Cardiac muscle cell (in vitro differentiated cells and primary cell): ENCODE measurements at places on chromosomes 1 and 21. TPM values are rescaled to one million over a fixed set of nuclear protein-coding genes. Genes with fewer than 3 reads are reported as not detected.

DNA sequence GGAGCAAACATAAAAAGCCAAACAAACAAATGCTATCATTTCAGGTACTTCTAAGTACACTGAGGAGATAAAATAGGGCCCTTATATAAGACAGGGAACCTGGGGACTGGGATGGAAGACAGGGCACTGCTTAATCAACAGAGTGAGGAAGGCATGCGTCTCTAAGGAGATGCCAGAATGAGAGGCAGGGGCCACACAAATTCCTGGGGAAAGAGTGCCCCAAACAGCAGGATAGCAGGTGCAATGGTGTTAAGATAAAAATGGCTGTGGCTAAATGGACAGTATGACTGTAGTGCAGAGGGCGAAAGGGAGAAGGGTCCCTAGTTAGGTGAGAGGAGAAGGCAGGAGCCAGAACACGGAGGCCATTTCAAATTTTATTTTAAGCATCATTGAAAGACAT, 113.9 kb downstream of the ZBTB18 start:
- DNase-seq: no peak

DNA sequence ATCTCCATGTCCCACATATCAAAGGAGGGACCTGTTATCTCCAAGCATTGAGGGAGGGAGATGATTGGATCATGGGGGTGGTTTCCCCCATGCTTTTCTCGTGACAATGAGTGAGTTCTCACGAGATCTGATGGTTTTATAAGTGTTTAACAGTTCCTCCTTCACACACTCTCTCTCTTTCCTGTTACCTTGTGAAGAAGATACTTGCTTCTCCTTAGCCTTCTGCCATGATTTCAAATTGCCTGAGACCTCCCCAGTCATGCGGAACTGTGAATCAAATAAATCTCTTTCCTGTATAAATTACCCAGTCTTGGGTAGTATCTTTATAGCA, 91.6 kb downstream of the DDAH1 start:
- DNase-seq: no peak

GRCh38 chr1:70509996-70510876, 99.2 kb downstream of the CTH start:
- DNase-seq: peak; percentile 65

- DNase-seq: no peak
Measured at GRCh38 chr1:184118046-184118445, 66.5 kb downstream of the TSEN15 start.

GRCh38 chr1:47816325-47817071, 180.7 kb downstream of the TRABD2B start:
- DNase-seq: no peak

GRCh38 chr21:36171741-36172331, 15.2 kb downstream of the DOP1B start:
- DNase-seq: no peak

GRCh38 chr1:22709227-22709626, 1.4 kb upstream of the EPHB2 start:
- DNase-seq: no peak

- no peak for DNase-seq
Measured at GRCh38 chr21:33734818-33735217, 92.5 kb downstream of the ITSN1 start.

DNA sequence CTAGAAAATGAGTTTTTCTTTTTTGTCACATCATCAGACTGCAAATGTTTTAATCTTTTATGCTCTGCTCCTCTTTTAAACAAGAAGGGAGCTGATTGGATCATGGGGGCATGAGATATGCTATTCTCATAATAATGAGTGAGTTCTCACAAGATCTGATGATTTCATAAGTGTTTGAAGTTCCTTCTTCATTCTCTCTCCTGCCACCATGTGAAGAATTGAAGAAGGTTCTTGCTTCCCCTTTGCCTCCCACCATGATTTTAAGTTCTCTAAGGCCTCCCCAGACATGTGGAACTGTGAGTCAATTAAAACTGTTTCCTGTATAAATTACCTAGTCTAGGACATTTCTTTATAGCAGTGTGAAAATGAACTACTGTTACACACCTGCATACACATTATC, 218.2 kb downstream of the NRIP1 start:
- DNase-seq: no peak

DNA sequence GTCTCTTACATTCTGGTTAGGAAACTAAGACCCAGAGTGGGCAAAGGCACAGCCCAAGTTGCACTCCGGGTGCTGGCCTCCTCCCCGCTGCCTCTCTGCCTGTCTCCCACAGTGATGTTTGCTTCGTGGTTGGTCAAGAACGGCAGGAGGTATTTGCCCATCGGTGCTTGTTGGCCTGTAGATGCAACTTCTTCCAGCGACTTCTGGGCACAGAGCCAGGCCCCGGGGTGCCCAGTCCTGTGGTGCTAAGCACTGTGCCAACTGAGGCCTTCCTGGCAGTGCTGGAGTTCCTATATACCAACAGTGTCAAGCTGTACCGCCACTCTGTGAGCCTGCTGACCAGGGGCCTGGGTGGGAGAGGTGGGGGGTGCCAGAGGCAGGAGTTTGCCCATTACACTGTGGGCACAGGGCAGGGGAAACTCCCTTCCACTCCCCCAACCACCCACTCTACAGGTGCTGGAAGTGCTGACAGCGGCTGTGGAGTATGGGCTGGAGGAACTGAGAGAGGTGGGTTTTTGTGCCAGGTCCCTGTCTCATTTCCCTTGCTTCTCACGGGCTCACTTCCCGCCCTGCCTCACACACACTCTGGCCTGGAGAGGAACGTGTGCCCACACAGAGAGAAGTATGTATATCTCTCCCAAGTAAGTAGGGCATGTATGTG, 1.9 kb downstream of the BTBD19 start:
- DNase-seq: no peak

GRCh38 chr1:74010206-74010605, 187.8 kb downstream of the LRRIQ3 start:
- no peak for DNase-seq

DNA sequence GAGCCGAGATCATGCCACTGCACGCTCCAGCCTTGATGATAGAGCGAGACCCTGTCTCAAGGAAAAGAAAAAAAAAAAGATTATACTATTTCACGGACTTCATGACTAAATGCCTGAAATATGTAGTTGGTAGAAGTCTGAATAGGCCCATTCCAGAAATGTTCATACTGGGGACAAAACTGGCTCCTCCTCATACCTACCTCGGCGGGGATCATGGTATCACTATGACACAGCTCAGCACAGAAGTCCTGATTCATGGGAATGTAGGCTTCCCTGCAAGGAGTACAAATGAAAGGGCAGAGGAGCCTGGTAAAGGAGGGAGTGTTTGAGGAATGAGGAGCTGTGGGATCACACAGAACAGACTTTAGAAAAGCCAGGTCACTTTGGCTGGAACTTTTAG, 5.0 kb downstream of the SPATA46 start:
- no peak for DNase-seq

- DNase-seq: no peak
Measured at GRCh38 chr21:44959376-44960091, 19.7 kb downstream of the SLX9 start.

DNA sequence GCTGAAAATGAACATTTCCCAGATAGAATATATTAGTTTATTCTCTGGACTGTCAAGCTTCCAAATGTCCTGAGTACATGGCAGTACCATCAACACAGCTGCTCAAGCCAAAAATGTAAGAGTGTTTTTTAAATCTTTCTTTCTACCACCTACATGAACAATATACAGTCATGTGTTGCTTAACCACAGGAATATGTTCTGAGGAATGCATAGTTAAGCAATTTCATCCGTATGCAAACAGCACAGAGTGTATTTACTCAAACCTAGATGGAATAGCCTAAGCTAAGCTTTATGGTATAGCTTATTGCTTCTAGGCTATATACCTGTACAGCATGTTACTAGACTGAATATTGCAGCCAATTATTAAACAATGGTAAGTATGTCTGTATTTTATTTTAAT, 561.9 kb upstream of the ADGRL4 start:
- peak; percentile 74 for DNase-seq

GRCh38 chr1:246219508-246220030, 287.5 kb downstream of the SMYD3 start:
- DNase-seq: peak; percentile 11

DNA sequence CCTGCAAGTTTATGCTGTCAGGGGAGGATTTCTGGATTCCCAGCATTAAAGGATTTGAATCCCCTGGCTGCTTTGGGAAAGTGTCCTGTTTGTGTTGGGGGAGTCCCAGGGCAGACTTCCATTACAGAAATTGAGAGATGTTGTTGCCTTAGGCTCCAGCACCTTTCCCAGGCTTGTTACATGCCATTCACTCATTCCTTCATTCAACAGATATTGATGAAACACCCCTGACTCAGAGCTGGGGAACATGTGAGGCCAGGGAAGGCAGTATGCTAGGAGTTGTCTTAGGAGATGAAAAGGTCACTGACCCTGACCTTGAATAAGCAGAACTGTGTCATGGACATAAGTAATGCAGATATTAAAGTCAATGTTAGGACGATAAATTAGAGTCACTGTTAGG, 161.7 kb downstream of the NTMT2 start:
- no peak for DNase-seq

- no peak for DNase-seq
Measured at GRCh38 chr1:38989979-38990378, 1.1 kb upstream of the AKIRIN1 start.

DNA sequence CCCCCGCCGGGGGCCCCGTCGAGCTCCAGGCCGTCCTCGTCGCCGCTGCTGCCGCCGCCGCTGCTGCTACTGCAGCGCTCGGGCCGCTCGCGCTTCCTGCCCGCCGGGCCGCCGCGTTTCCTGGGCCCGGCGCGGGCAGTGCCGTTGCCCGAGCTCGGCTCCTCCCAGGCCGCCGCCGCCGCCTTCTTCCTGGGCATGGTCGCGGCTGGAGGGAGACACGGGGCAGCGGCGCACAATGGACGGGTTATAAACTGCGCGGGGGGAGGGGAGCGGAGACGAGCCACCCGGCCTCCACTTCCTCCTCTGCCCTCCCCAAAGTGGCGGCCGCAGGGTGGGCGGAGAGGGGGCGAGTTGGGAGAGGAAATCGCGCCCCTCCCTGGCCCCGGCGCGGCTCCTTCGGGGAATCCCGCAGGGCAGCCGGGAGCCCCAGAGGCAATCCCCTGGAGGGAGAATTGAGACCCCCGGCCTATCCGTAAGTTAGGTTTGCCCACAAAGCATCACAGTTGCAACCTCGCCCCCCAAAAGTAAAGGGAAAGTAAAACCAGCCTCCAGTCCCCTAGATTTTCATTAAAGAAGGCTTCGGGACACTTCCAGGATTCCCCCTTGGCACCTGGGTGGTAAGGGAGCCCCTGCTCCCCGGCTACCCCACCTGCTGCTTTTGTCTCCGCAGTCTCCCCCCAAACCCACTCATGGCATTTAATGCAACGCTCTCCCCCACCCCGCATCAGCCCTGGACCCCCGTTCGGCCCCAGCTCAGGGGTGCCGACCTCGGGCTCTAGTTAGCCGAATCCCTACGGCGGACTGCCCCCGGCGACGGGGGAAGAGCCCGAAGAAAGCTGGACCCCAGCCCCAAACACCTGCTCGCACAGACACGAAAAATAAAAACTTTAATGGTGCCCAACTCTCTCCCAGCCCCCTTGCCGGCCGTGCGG, 893 bp downstream of the RCC2 start:
- peak; percentile 69 for DNase-seq

GRCh38 chr21:38314558-38314957, 57.8 kb downstream of the KCNJ15 start:
- no peak for DNase-seq

DNA sequence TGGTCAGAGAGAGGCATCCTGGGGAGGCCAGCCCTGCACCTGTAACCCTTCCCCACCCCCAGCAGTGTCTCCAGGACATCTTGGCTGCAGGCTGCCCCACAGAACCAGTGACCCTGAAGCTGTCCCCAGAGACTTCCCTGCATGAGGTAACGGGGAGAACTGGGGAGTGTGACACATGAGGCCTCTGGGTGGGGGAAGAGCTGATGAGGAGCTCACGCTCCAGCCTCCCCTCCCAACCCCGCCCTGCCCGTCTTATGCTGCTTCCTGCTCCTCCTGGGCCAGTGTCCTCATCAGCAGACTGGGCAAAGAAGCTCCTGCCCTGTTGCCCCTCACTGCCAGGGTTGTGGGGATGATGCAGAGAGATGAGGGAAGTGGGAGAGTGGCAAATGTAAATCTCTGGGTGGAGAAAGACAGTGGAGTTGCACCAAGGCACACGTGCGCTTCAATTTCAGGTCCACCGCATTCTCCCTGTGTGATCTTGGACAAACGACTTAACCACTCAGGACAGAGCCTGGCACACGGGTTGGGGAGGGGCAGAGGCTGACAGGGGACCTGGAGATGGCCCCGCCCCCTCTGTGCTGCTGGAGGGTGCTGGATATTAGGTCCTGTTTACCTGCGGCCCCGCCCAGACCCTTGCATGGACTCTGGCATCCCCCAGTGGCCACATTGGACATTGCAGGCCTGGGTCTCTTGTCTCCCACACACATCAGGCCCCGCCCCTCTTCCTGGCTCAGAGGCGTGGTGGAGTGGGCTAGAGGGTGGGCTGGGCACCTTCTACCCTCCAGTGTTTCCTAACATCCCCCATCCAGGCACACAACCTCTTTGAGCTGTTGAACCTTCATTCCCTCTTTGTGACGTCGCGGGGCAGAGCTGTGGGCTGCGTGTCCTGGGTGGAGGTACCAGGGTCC, 12.3 kb downstream of the CLCNKB start:
- peak; percentile 79 for DNase-seq

GRCh38 chr1:20237646-20238045, 51.3 kb upstream of the PLA2G2C start:
- DNase-seq: no peak

- no peak for DNase-seq
Measured at GRCh38 chr1:91895832-91896556, 10.0 kb upstream of the TGFBR3 start.

DNA sequence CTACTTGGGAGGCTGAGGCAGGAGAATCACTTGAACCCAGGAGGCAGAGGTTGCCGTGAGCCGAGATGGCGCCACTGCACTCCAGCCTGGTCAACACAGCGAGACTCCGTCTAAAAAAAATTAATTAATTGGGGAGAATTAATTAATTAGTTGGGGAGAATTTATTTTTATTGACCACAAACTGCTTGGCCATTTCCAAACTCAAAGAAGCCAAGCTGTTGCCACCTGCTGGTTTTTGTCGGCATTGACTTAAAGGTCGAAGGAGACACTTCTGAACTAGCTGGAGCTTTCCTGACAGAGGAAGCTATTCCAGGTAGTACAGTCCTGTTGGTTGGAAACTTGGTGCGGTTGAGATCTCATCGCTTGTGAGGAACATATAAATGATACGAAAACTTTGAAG, 13.1 kb downstream of the MAP1LC3C start:
- peak; percentile 45 for DNase-seq

DNA sequence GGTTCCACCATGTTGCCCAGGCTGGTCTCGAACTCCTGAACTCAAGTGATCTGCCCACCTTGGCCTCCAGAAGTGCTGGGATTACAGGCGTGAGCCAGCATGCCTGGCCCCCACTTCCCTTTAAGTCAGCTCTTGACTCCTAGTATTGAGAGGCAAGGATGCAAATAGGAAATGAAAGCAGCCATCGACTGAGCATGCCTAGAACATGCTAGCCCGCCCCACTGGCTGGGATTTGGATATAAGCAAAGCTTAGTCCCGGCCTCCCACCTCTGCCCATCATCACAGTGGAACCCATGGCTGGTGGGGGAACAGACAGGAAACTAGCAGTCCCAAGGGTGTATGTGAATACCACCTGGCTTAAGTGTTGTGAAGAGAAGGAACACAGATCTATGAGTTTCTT, 10.5 kb downstream of the C1orf167 start:
- no peak for DNase-seq

- DNase-seq: no peak
Measured at GRCh38 chr1:36766481-36766880, 267.8 kb downstream of the GRIK3 start.

PRDM16 gene
- polyA plus RNA-seq: 40.8 and 41.8 TPM in 2 replicates

CPT2 gene
- polyA plus RNA-seq: 52.3 and 60.1 TPM in 2 replicates

DIO1 gene
- not detected in 2 replicates for polyA plus RNA-seq

DMRTA2 gene
- 0.27 TPM in 1 of 2 replicates, not detected in the other for polyA plus RNA-seq

TRMT1L gene
- 26.6 and 28.3 TPM in 2 replicates for polyA plus RNA-seq

PADI1 gene
- polyA plus RNA-seq: 4.9 and 6.7 TPM in 2 replicates

TEDDM1 gene
- not detected in 2 replicates for polyA plus RNA-seq

TRNP1 gene
- 42.9 and 55.5 TPM in 2 replicates for polyA plus RNA-seq
